Testis (tissue), 5 donors: ENCODE measurements at places on chromosomes 6 and 20.

DNA sequence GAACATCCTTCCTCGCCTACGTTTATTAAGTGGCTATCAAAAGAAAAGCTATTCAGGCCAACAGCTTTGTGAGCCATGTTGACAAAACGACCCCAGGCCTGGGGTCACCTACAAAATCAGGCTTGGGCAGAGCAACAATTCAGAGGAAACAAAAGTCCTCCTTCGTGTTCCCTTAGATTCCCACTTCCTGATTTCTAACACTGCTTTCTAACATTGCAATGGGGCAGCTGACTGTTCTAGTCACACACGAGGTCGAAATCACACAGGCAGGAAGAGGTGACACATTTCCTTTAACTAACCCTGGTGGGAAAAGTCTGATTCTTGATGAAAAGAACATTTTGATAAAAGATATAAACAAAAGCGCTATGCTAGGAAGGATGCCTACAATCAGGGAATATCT is 31.9 kb downstream of the WDR27 start:
- DNase-seq: no peak

DNA sequence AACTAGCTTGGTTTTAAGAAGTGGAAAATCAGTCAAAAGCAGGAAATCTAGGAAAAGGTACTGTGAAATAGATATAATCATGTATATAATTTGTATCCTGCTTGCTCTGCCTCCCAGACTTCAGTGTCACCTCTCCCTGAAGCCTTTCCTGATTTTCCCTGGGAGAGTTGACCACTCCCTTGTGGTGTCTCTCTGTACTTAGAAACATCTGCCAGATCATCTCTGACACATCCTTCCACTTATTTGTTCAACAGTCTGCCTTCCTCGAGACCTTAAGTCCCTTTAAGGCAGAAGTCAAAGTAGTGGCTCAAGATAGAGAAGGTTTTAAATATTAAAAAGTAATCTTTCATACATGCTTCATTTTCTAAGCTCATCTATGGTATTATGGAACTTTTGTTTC is 236.5 kb downstream of the CDKAL1 start:
- no peak for DNase-seq

DNA sequence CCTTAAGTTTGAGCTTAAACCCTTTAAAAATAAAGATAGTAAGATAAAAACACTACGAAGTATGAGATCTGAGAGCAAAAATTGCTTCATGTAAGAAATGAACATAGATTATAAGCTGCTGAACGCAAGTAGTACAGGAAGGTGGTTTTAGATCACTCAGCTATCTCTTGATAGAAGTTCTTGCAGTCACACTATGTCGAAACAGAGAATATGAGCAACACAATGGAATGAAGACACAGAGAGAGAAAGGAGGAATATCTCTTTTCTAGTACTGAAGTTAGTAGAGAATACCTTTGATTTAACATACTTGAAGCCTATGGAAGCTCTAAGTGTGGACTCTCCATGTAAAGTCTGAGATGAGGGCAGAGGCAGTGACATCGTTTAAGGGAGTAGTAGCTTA is 162.7 kb downstream of the CDK19 start:
- no peak for DNase-seq

DNA sequence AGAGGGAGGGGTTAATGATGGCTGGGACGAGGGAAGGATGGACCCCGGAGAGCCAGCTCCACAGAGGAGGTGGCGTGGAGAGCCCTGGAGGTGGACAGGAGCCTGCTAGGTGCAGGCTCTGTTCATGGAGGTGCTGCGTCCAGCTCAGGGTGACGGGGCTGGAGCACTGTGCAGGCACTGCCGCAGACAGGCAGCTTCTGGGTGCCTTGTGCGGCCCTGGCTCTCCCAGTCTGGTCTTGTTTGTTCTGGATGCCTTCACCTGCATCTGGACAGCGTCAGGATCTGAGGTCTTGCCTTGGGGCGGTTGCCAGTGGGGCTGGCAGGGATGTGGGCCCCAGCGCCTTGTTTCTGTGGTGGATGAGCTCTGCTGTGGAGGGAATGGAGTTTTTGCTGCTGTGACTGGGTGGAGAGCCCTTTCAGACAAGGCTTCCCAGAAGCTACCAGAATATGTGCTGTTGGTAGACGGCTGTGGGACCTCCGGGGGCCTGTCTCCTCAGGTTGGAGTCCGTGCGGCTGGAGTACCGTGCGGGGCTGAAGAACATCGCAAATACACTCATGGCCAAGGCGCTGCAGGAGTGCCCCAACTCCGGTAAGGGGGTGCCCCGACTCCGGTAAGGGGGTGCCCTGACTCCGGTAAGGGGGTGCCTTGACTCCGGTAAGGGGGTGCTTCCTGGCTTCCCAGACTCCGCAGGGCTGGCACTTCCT is 7.8 kb upstream of the C20orf204 start:
- no peak for DNase-seq

DNA sequence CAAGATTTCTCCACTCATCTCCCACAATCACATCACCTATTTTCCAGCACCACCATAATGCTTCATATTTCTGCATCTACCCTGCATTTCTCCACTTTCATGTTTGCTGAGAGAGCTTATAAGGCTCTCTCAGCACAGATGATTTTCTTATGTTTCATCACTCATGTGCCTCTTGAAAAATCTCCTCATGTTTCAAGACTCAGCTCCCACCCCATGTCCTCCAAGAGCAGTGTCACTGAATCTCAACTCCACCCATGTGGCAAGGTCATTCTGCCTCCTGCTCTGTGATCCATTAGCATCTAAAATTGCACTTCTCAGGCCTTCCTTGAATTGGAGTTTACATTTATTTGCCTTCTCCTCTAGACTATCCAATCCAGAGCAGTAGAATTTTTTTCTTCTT is 178.7 kb upstream of the IRAK1BP1 start:
- no peak for DNase-seq

GRCh38 chr20:16299897-16300296 is 273.4 kb downstream of the KIF16B start:
- no peak for DNase-seq

- DNase-seq: no peak
Measured at GRCh38 chr20:32980131-32980941, 23.9 kb downstream of the SUN5 start.
